ENCODE measurements at places on chromosomes 1 and 21.

- DNase-seq, result no peak
These were observed 5.2 kb downstream of the NTRK1 start for GRCh38 chr1:156865865-156866248.

GRCh38 chr21:46226920-46227599 lies 1.5 kb downstream of the LSS start:
- DNase-seq, result no peak

GRCh38 chr21:17045214-17045853 lies 467.5 kb upstream of the CXADR start:
- DNase-seq, result no peak

- no peak for DNase-seq
These were observed 1.0 kb downstream of the SH3BP5L start for GRCh38 chr1:248824701-248825100.

DNA sequence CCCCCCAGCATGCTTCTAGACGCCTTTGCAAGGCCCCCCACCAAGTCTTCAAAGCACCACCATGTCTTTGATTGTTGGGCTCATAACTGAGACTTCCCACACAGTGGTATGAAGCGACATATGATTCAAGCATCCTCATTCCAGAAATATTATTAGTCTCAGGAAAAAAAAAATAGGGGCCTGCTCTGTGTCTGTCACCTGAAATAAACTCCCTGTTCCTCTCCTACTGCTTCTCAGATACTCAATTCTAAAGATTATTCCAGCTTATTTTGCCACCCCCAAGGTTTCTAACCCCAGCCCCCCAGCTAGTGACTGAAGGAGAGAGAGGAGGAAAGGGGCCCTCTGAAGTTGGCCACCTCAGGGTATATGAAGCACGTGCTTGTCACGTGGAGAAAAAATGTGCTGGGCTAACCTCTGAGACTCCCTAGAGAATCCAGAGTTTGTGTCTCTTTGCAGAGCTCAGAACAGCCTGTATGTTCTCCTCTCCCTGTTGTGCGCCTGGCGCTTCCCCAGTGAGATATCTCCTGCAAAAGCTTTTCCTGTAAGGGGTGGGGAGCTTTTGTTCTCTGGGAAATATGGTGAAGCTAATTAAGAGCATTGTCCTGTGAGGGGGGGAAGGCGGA lies 35.9 kb upstream of the RASAL2 start:
- DNase-seq, result peak; percentile 14

GRCh38 chr1:29722598-29722997 lies 486.3 kb downstream of the PTPRU start:
- DNase-seq, result no peak

DNA sequence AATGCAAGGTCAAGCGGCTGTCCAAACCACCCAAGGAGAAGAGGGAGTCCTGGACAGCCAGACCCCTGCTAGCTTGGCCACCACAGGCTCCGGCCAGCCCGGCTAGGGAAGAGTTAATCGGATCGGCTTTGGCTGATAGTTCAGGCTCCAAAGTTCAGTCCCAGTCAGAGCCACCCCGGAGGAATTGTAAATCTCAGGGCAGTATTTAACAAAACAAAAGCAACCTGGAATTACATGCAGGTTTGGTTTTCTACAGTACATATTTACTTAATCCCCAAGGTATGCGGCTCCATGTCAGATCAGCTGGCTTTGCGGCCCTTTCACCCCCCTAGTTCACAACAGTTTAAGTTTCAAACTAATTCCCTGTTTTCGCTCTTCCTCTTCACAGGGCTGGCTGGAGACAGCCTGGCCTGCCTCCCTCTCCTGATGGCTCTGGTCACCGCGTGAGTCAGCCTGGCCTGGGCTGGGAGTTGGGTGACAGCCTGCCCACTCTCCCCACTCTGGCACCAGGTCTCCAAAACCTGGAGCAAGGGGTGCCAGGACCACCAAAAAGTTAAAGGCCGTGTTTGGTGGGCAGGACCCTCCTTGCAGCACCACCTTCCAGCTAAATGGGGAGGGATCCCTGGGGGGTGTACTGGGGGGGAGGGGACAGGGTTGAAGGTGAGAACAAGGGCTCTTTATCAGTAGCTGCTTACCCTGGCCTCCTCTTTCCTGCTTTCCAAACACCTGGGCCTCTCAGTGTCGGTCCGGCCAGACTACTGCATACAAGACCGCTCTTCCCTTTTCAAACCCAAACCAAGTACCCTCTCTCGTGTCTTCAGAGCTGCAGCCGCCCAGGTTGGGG lies 1.9 kb downstream of the DHRS3 start:
- DNase-seq, result no peak

GRCh38 chr1:107698161-107698560 lies 266.8 kb downstream of the VAV3 start:
- no peak for DNase-seq

GRCh38 chr1:248670003-248670402 lies 14.7 kb upstream of the OR2T27 start:
- no peak for DNase-seq

DNA sequence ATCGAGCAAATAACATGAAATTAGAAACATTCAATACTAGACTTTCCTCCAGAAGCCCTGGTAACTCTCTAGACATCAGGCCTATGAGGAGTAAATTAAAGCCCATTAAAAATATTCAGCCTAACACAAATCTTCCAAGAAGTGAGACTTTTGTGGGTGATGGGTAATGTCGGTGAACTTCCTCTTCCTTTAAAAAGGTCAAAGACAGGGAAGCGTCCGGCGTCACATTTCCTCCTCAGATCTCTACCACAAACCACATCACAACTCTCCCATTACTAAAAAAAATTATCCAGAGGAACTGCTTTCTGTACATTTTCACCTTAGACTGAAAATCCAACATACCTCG lies 1.4 kb downstream of the EIF4G3 start:
- no peak for DNase-seq

GRCh38 chr1:108190001-108190634 lies 10.0 kb downstream of the SLC25A24 start:
- DNase-seq, result no peak

GRCh38 chr1:34283142-34283541 lies 106.4 kb downstream of the C1orf94 start:
- DNase-seq, result no peak

- no peak for DNase-seq
These were observed 810.2 kb upstream of the ADAMTS5 start for GRCh38 chr21:27776925-27777553.

DNA sequence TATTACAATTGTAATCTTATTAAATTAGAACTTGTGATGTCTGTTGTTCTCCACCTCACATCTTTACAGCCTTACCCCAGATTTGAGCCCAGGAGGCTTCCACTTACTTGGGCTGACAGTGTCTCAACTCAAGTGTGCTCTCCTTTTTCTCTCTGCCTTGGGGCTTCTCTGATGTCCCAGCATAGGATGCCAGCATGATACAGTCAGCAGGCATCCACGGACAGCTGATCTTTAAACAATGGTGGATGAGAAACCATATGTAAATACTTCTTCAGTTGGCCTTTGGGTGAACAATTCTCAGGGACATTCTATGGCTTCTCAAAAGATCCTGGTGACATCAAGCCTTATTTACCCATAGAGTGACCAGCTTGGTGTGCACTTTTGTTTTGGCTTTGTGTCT lies 107.6 kb upstream of the GORAB start:
- DNase-seq, result no peak

DNA sequence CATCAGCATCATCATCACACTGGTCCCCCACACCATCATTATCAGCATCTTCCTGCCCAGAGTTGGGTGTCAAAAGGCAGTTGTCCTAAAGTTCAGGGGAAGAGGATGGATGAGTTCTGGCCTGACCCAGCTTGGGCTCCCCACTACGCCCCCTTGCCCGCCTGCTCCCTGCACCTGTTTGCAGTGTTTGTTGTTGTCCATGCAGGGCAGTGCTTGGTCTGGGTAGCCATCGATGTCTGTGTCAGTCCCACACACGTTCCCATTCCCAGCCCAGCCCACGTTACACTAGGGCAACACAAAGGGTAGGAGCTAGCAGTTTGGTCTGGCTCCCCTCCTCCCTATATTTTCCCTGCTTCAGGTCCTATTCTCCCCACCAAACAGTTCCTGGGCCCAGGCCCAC lies 6.8 kb downstream of the THBS3 start:
- DNase-seq, result no peak

DNA sequence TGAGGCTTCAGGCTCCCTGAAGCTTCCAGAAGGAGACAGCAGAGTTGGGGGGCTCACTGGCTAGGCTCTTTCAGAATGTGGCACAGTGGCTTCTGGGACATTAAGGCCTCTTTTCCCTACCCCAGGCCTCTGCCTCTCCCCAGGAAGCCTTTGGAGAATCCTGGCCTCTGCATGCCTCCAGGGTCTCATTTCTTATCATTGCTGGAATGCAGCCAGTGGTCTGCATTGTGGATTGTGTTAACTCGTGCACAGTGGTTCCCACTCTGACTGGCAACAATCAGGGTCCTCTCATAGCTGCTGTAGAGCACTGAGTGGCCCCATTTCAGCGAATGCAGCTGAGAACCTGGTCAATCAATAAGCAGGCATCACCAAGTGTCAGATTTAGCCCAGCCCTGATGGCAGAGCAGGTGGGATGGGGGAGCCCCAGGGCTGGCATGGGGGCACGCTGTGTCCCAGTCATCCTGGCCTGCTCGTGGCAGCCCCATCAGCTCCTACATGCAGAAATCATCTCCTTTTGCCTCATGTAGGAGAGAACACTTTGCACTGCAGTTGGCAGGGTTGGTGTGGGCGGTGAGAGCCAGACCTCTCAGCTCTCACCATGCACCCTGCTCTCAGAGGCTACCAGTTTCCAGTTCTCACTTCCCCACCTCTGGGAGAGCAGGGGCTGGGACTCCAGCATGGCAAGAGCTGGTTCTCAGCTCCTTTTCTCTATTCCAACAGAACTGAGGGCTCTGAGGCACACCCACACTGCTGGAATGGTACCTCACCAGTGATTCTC lies 13.4 kb downstream of the ADORA1 start:
- no peak for DNase-seq

DNA sequence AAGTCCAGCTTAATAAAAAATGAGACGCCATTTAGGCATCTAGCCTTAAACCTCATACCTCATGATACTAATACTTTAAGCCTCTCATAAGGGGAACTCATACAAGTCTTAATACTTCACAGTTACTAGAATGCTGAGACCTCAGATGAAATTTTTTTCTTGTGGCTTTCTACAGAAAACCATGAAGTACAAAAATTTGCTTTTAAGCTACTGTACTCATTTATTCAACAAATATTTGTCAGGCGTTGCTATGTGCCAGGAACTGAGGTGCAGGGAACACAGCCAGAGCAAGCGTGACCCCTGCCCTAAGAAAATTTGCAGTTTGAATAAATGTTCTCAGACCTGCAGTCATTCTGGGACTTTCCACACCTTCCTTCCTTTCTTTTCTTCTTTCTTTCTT lies 150.6 kb downstream of the MRPL39 start:
- no peak for DNase-seq

DNA sequence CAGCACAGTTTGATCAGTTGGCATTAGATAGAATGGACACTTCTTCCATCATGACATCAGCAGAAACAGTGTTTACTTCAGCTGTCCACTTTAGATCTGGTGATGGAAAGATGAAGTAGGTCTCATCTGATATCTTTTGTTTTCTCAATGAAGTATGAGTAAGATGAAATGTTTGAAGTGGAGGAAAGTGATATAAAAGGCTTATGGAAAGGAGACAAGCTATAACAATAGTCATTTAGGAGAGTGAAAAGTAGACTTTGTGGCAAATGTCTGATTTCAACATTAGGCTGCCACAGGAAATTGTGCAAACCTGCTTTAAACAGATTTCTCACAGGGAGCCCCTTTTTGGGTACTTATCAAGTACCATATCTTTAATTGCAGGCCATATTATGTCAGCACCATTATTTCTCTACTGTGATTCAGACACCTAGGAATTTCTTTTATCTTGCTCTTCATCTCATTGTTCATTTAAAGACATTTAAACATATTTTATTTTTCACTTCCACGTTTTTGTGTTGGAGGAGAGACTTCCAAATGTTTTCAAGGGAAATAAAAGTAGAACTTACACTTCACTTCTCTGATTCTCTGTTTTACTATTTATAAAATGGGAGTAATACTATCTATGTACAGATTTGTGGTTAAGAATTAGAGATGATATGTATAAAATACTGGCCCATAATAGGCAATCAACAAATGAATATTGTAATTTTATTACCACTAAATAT lies 18.1 kb downstream of the PDC start:
- no peak for DNase-seq

GRCh38 chr1:71193153-71193552 lies 112.3 kb upstream of the ZRANB2 start:
- DNase-seq, result no peak

GRCh38 chr1:235278233-235278914 lies 49.6 kb downstream of the ARID4B start:
- DNase-seq, result no peak

DNA sequence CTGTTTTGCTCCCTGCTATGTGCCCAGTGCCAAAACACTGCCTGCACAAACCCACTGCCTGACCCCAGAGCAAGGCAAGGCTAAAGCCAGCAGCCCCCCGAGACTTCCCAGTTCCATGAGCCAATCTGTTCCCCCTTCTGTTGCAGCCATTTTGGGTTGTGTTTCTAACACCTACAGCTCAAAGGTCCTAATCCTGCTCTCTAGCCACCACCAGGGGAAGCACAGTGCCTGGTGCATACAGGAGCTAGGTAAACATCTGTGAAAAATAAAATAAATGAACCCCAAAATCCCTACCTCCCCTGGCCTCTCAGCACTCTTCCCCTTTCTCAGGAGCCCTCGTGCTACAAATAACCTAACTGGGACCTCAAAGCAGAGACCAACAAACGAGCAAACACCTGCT lies 190.2 kb downstream of the MATN1 start:
- DNase-seq, result no peak

DNA sequence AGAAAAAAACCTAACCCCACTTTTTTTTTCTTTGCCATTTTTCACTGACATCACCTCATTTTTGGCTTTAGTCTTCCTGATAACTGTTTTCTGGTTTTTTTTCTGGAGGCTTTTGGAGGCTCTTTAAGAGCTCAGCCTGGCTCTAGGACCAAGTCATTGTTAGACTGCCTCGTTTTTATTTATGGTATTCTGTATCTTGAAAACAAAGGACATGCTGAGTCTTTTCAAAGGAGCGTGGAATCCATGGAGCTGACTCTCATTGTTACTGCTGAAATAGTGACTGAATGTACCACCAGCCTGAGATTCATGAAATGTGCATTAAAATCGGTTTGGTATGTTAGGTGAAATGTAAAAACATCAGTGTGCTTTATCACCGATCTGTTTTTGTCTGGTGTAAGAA lies 28.0 kb downstream of the RASAL2 start:
- no peak for DNase-seq

- no peak for DNase-seq
These were observed 12.4 kb upstream of the SMYD3 start for GRCh38 chr1:246519514-246519913.

- DNase-seq, result peak; percentile 71
These were observed at the start of gene ABCG1 for GRCh38 chr21:42218836-42219605. TSS of gene ABCG1 (plus strand) at chr21:42219140. CDS start at chr21:42219263, 123 bp downstream.

- DNase-seq, result no peak
These were observed 173.7 kb upstream of the CAMK1G start for GRCh38 chr1:209409780-209410179.
